Fibroblast of gingiva (primary cell): ENCODE measurements at places on chromosomes 6 and 20.

DNA sequence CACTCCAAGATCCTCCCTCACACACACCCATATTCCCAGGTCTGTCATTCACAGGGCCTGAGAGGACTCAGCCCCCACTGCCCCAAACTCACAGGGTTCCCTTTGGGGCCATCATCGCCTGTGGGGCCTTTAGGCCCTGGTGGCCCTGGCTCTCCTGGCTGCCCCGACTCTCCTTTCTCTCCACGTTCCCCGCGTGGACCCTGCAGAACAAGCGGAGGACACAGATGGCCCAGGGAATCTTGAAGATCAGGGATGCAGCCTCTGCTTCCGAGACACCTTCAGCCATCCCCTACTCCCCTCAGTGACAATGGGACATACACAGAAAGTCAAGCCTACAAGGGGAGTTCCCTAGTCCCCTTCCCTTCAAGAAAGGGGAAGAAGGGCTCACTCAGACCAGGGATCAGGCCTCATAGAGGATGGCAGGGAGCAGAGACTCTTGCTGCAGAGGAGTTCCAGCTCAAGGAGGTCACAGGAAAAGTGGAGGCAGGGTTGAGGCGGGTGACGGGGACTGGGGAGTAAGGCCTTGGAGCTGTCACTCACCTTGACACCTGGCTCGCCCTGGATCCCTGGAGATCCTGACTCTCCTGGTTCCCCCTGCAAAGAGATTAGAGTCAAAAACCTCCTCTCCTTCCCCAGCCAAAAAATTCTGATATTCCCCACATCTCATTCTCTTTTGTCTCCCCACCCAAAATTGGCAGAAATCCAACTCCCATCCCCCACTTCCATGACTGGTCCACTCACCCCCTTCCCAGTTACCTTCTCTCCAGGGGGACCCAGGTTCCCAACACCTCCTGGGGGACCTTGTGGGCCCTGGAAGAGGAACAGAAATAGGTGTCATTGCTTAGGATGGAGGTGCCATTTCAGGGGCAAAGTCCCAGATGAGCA, 22.7 kb downstream of the COL11A2 start:
- DNase-seq, result no peak

GRCh38 chr6:99294786-99295185, 54.7 kb downstream of the FAXC start:
- no peak for DNase-seq

DNA sequence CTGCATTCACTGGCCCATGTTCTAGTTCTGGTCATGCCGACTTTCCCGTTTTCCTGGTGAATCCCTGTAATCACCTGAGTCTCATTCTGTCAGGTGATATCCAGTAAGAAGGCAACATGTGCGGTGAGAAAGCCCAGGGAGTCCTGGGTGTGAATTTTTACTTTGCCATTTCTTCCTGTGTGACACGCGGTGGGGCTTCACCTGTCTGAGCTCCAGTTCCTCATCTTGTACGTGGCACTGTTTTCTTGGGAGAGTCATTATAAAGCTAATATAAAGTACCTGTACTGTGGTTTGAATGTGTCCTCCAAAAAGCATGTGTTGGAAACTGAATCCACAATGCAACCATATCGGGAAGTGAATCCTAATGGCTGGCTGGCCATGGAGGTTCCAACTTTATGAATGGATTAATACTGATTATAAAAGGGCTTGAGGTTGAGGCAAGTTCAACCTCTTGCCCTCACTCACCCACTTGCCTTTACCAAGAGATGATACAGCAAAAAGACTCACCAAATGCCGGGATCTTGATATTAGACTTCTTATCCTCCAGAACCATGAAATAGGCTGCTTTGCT, 5.1 kb downstream of the HLA-E start:
- DNase-seq, result no peak

DNA sequence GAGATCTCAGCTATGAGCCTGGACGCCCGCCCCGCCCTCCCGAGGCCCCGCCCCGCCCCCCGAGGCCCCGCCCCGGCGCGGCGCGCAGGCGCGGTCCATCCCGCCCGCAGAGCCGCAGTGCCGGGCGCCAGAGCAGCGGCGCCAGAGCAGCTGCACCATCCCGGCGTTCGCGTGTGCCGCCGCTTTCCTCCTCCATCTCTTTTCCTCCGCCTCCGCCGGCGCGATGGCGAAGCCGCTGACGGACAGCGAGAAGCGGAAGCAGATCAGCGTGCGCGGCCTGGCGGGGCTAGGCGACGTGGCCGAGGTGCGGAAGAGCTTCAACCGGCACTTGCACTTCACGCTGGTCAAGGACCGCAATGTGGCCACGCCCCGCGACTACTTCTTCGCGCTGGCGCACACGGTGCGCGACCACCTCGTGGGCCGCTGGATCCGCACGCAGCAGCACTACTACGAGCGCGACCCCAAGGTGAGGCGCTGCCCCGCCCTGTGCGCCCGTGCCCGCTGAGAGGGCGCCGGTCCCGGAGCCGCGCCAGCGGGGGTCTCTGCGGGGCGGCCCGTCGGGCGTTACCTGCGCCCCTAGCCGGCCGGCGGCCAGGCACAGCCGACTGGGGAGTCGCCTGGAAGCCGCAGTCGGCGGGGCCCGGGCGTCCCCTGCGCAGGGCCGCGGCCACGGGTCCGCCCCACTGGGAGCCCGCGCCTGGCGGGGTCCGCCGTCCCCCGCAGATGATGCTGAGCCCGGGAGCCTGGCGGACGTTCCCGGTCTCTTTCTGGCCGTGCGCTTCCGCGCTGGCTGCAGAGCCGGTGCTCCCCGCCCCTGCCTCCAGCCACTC, at the start of gene PYGB:
Gene PYGB, plus strand, starts transcription at position 130 of the 830 bp plus-strand sequence. Its CDS starts 94 bp downstream, at position 224.
- peak; percentile 82 for DNase-seq

GRCh38 chr6:144259986-144260385, 25.1 kb upstream of the UTRN start:
- peak; percentile 37 for DNase-seq

DNA sequence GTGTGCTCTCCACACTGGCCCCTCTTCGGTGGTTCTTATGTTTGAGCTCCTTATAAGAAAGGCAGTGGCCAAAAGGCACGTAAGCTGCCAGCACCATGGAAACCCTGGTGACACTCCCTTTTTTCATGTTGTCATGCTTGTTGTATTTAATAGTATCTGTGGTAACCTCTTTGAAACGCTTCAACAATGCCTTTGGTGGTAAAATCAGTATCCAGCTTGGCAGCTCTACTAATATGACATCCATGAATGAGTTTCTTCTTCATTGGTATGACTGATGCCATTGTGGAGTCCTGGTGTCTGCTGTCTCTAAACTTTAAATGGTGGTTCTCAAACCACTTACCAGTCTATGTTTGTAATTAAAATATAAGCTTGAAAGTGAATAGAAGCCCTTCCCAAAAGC, 10.7 kb upstream of the MYLK2 start:
- DNase-seq, result no peak

- peak; percentile 34 for DNase-seq
Measured at GRCh38 chr20:1803061-1803931, 91.9 kb upstream of the SIRPA start.

- DNase-seq, result no peak
Measured at GRCh38 chr6:158771399-158772152, 47.6 kb downstream of the EZR start.

GRCh38 chr20:1819311-1820137, 75.7 kb upstream of the SIRPA start:
- no peak for DNase-seq

GRCh38 chr6:148288541-148288940, 54.1 kb upstream of the SASH1 start:
- DNase-seq, result no peak

DNA sequence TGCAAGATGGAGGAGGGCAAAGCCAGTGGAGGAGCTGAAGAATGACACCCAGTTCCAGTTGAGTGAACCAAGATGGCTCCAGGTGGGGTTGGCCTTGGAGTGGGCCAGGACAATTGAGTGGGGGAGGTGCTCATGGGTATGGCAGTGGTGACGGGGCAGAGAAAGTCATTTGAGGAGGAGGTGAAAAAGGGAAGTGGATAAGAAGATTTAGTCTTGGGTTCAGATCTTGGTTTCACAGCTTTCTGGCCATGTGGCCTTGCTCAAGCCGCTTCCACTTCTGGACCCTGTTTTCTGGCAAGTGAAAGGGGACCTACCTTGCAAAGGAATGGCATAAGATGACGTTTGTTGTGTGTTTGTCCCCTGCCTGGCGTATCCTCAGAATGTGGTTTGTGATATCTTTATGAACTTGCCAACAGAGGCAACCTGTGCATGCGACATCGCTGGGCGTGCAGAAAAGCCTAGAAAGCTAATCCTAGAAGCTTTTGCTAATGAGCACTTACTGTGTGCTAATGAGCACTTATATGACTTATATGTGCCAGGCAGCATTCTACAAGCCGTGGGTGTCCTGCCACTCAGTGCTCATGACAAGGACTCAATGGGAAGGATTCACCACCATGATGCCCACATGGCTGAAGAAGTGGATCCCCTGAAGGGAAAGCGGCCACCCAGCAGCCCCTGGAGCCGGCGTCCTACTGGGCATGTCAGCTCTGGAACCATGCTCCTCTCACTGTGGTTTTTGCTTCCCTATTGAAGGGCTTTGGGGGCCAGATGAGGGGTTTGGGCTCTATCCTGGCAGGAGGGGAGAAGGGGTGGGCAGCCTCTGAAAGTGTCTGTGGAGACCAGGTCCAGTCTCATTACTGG, 23.6 kb upstream of the STX16 start:
- no peak for DNase-seq

GRCh38 chr6:115854866-115855665, 205.6 kb downstream of the FRK start:
- DNase-seq, result no peak

GRCh38 chr20:38450412-38450975, 15.4 kb upstream of the SNHG17 start:
- DNase-seq, result no peak

- DNase-seq, result no peak
Measured at GRCh38 chr20:41939659-41940058, 321.5 kb upstream of the CHD6 start.

DNA sequence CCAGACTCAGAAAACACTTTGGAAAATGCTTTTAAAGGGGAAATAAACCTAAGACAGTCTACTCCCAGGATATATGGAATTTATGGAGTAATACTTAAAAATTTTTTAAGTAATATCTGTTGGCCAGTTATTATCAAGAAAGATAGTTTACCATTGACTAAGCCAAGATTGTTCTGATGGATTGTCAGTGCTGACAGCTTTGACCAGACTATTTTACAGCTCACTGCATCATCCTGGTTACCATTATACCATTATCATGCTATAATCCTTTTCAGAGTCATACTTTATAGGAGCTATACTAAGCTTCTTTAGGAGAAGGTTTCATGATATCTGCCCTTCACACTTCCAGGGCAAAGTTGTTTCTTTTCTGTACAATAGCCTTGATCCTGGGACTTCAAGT, 16.5 kb downstream of the GTF2H5 start:
- DNase-seq, result no peak

DNA sequence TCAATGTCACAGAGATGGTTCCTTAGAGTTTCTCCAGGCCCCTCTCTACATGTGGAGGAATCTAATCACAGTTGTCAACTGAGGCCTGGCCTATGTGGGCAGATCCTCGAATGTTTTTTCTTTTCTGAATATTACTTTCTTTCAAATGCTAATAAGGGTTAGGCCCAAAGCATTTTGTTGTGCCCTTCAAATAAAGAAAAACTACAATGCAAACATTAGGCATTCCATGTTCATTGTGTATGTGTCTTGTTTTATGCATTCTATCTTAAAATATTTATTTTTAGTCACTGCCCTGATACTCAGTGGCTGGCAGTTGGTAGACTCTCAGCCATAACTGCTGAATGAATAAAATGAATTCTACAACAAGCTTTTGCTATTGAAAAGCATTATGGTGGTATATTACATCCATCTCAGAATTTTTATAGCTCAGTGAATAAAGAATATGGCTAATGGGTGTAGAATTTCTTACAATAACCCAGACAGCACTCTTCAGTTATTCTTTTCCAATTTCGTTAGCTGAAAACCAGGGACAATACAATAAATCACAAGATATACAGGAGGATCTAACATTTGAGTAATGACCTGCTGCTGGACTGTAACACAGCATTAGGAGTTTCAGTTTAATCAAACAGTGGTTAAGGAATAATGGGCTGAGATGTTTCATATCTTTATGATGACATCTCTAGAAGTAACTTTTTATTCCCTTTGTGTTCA, 28.3 kb downstream of the RGS17 start:
- no peak for DNase-seq

GRCh38 chr6:73798592-73798991, 102.6 kb downstream of the CD109 start:
- DNase-seq, result peak; percentile 95

- DNase-seq, result peak; percentile 91
Measured at GRCh38 chr6:26055719-26056582, 31.3 kb upstream of the HFE start.

GRCh38 chr6:45697605-45698004, 318.1 kb downstream of the CLIC5 start:
- DNase-seq, result peak; percentile 89
